ENCODE measurements at places on chromosomes 13 and 19.

GRCh38 chr13:32164622-32165268, 133.2 kb downstream of the FRY start:
- peak; percentile 81 for DNase-seq

GRCh38 chr19:46452186-46452585, 19.2 kb downstream of the PNMA8A start:
- DNase-seq = no peak

GRCh38 chr19:37999309-38000213, 92.6 kb downstream of the SIPA1L3 start:
- DNase-seq = no peak

DNA sequence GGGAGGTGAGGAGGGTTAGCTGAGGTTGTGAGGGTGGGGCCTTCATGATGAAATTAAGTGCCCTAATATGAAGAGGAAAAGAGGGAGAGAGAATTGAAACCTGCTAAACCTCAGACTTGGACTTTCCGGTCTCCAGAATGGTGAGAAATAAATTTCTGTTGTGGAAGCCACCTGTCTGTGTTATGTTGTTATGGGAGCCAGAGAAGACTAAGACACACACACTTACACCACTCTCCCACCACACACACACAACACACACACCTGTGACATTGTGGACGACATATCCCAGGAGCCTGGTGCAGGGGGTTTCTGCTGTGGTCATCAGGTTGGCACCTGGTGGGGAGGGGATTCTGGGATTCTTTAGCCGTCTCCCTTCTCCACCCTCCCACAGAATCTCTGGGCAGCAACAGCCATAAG, 14.0 kb downstream of the KLK4 start:
- DNase-seq = no peak

GRCh38 chr13:88976466-88976865, 1305.3 kb downstream of the SLITRK5 start:
- no peak for DNase-seq

DNA sequence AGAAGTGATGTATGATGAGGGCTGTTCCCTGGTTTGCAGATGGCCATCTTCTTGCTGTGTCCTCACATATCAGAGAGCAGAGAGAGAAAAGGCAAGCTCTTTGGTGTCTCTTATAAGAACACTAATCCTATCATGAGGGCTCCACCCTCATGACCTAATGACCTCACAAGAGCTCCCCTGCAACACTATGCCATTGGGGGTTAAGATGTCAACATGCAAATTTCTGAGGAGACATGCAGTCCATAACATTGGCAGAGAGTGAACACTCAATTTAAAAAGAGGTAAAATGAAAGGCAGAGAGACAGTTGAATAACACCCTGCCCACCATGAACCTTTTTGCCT, 10.9 kb downstream of the FAM187B start:
- no peak for DNase-seq

DNA sequence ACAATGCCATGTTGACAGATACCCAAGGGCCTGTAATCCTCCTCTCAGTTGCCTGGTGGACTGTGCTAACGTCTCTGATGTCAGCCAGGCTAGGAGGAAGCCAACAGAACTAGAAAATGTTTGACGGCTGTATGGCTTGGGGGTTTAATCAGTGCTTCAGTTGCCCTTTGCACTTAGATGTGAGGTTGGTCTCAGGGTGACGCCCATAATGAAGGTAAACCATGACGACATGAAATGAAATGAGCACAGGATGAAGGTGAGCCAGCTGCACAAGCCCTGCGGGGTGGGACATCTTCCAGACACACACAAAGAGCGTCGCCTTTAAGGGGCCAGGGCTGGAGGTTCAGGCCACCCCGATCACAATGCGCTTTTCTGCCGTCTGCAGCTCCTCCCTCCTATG, 127.2 kb downstream of the CRYL1 start:
- DNase-seq = no peak
